ENCODE measurements at places on chromosomes 5 and 9. TPM values are rescaled to one million over a fixed set of nuclear protein-coding genes. Genes with fewer than 3 reads are reported as not detected.

The ARID3C gene
- total RNA-seq, result not detected

The CDC25C gene
- total RNA-seq, result 0.25 TPM

The LCN1 gene
- not detected for total RNA-seq

The GAS1 gene
- total RNA-seq, result 8.2 TPM

The LHX6 gene
- total RNA-seq, result 4.9 TPM

The MEIKIN gene
- 0.63 TPM for total RNA-seq

The PCDHA11 gene
- 2.0 TPM for total RNA-seq

The MEF2C gene
- 75.4 TPM for total RNA-seq

The C9orf153 gene
- total RNA-seq, result not detected

The BHMT gene
- total RNA-seq, result 30.7 TPM

The ZNF883 gene
- total RNA-seq, result 3.0 TPM

The SLC45A2 gene
- total RNA-seq, result 0.22 TPM

DNA sequence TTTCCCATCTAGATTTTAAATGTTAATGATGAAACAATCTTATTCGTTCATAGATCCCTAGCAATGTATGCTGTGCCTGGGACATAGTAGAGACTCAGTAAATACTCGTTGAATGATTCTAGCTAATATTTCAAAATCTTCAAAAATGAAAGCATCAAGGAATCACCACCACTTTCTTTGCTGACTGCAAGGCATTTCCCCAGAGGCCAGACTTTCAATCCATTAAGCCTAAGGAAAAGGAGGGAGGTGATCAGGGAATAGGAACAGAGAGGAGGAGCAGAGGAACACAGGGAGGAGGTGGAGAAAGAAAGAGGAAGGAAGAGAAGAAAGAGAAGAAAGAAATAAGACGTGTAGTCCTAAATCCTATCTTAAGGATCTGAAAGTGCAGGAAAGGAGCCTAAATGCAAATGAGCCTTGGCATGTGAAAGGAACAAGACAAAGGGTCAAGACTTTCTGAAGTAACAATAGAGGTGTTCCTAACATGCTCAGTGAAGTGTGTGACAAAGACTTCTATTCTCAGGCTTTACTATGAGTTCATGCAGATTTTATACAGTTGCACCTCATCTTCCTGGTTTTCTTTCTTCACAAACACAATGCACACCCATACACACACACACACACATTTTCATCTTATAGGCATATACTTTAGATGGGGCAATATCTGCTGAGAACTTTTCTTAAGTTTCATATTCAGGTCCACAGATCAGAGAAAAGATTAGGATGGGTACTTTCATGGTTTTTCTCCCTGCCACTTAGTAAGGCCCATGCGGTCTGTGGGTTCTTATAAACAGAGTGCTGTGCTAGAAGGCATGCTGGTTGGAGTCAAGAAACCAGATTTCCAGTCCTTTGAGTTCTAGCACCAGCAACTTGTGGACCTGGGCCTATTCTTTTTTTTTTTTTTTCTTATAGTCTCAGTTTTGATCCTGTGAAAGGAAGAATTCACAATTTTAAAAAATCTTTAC is 512.2 kb upstream of the TNC start:
- no peak for DNase-seq

GRCh38 chr9:125805057-125805456 is 57.9 kb downstream of the PBX3 start:
- no peak for DNase-seq

- DNase-seq, result no peak
Observed at GRCh38 chr5:143749581-143750205, 62.3 kb upstream of the HMHB1 start.

DNA sequence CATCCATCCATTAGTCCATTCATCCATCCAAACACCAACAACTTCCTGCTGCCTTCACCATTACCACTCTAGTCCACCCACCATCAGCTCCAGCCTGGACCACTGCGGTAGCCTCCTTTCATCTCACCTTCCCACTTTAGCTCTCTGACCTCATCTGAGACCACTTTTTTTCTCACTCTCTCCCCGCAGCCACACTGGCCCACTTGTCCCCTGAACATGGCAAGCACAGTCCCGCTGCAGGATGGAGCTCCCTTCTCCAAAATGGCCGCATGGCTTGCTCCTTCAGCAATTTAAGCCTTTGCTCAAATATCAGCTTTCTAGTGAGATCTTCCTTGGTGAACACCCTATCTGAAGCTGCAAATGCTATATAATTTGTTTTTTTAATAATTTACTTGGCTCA is 11.1 kb downstream of the CSF1R start:
- no peak for DNase-seq

- DNase-seq, result no peak
Observed at GRCh38 chr9:20693068-20693467, 9.0 kb downstream of the FOCAD start.

- no peak for DNase-seq
Observed at GRCh38 chr9:105282870-105283621, 38.6 kb downstream of the SLC44A1 start.

DNA sequence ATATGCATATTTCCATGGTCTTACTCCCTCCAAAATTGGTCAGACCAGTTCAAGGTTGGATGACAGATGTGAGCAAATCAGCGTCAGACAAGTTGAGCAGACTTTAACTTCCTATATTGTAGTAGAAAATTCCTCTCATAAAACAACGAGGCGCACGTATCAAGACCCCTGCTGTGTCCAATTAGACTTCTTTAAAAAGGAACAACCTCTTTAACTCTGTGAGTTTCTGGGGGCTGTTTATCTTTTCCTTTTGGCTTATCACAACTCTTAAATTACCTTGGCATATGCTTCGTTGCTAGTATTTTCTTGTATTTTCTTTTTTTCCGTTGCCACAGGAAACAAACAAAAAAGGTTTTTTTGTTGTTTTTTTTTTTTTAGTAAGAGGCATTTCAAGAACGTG is 398.2 kb upstream of the WWC1 start:
- no peak for DNase-seq

DNA sequence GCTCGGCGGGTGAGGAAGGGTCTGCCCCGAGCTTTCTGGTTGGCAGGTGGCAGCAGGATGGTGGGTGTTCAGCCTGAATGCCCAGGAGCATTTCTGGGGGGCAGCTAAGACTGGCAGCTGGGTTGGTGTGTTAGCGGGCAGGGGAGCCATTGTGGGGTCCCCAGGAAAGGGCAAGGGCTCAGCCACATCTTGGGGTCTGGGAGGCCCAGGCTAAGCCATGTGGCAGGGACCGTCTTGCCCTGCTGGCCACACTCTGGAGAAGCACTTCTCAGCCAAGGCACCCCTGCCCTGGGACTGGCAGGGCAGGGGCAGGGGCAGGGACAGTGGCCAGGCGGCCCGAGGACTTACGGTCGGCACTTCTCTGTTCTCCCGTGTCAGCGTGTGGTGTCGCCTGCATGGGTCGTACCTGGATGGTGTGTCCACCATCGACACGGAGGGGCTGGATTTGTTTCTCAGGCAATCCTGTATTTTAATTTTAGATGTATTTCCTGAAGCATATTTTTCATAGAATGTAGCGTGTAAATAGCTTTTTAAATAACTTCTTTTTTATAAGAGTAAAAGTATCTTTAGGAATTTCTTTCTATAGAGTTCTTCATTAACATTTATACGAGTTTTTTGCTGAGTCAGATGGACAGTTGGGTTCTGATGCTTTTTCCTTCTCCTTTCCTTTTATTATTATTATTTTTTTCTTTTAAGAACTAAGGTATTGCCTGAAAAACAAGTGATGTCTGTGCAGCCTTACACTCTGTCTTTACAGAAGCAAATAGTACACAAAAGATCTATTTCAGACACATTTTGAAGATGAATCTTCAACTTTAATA is 102.0 kb downstream of the PHF2 start:
- DNase-seq, result peak; percentile 64

DNA sequence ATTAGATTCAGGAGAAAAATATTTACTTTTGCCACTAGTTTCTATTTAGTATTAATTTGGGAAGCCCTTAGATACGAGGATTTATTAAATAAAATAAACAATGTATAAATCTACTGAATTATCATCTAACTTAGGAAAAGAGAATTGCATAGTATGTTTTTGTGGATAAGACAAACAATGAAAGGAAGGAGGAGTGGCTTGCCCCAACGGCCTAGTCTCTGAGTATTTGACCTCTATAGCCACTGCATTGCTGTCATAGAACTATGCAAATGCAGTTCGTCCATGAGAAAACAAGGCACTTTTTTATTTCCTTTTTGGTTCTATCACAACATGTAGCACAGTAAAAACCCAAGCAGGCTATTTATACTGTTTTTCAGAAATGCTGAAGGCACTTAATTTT is 321.2 kb upstream of the CCNH start:
- DNase-seq, result no peak

- DNase-seq, result no peak
Observed at GRCh38 chr5:127450046-127450445, 67.4 kb upstream of the PRRC1 start.

DNA sequence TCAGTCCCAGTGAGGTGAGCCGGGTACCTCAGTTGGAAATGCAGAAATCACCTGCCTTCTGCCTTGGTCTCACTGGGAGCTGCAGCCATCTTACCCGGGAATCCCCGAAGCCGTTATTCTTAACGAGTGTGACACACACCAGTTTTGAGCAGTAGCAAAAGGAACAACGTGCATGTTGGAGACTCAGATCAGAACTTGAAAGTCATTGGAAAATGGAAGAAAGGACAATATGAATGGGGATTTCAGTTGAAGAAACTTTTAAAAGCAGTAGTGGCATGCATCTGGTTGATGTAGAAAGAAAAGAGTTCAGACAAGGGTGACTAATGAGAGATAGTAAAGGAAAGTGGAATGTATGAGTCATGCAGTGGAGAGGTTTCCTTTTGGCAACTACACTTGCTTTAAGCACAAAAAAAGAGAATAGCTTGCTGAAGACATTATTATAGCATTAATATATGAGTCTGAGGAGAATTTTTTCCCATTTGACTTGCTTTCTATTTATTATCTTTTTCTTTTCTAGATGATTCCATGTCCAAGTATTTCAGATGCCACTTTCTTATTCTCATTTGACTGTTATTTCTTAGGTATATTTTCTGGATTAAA is 44.4 kb upstream of the ANKDD1B start:
- DNase-seq, result peak; percentile 30

- no peak for DNase-seq
Observed at GRCh38 chr5:129770024-129770820, 22.3 kb downstream of the MINAR2 start.

DNA sequence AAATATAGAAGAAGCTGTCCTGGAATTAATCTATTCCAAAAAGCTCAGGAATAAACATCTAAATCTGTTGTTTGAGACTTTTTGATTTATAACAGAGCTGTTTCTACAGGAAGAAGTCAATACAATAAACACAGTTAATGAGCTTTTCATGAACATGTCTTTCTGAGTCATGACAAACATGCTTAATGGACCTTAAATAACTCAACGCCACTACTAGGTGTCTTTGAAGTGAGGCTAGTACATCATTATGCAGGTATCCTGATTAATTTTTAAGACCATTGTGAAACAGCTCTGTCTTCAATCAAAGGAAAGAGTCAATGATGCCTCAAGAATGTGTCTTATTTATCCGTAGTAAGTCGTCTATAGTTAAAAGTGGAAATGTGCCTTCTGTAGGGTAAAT is 131.6 kb downstream of the GABRB2 start:
- DNase-seq, result no peak

DNA sequence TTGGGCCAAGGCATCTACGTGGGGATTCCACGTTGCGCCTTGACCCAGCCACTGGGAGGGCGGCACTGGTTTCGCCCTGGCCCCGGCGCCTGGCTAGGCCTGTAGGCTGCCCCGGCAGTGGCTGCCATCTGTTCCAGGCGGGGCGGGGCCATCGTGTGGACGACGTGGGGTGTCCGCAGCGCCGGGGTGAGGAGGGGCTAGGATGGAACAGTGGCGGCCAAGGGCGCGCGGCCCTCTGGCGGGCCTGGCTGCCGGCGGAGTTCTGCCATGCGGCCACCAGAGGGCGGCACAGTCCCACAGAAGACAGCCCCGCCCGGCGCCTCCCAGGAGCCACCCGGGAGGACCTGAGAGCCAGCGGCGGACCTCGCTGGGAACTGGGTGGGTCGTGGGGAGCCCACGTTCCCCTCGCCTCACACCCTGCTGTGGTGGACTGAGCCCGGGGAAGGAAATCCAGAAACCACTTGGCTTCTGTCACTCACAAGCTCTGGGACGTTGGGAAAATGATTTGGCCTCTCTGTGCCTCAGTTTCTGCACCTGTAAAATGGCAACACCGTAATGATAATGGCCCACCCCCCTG is 22.6 kb upstream of the RAPGEF1 start:
- peak; percentile 88 for DNase-seq

DNA sequence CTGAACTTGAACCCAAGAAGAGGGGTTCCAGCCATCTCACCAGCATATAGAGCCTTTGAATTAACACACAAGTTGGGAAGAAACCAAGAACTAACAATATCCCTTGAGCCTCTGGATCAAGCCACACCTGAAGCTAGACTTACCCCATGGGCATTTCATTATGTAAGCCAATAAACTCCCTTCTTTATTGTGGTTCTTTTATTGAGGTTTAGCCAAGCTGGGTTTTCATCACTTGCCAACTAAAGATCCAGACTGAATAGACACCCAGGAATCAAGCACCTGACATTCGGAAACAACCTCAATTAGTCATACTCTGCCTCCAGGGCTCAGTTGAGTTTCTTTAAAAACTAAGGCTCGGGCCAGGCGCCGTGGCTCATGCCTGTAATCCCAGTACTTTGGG is 226.7 kb downstream of the AGTPBP1 start:
- DNase-seq, result no peak

GRCh38 chr9:130937146-130938076 is 1.6 kb downstream of the FIBCD1 start:
- DNase-seq, result no peak

DNA sequence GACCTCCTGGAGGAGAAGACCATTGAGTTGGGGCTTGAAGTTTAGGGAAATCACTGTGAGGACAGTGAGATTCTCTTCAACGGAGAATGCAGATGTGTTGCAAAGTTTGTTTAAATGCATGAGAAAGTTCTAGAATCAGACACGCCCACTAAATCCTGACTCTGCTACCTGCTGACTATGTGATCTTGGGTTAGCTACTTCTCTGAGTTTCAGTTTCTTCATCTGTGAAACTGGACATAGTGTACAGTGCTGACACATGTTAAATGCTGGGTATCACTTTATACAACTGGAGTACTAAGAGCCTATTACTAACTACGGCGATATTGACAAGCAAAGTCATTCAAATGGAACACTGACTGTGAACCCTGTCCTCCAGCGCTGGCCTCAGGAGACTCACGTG is 255.5 kb downstream of the HSPA4 start:
- DNase-seq, result no peak

- DNase-seq, result no peak
Observed at GRCh38 chr5:134540747-134541733, 15.6 kb downstream of the JADE2 start.

DNA sequence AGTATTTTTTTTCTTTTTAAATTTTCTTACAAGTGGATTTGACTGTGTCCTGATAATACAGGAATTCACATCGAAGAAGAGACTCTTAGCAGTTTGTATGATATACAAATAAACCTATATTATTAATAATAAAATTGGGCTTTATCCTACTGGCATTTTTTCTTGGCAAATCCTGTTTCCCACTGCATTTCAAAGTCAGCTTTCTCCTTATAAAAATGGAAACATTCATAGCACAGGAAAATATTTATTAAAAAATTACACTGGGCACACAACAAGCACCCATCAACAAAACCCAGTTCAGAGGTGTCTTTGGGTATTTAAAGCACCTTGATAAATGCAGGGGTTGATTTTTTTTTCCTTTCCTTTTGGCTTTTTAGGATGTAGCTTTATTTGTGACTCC is 200.9 kb downstream of the MEF2C start:
- no peak for DNase-seq

- no peak for DNase-seq
Observed at GRCh38 chr9:121569266-121569648, 69.6 kb upstream of the GGTA1 start.
